Endothelial cell of coronary artery (primary cell): ENCODE measurements at places on chromosomes 7 and 10. TPM values are rescaled to one million over a fixed set of nuclear protein-coding genes. Genes with fewer than 3 reads are reported as not detected.

Gene SEMA3A
- 2.4 and 47.7 TPM in 2 replicates for total RNA-seq

Gene CLIP2
- 26.2 and 33.1 TPM in 2 replicates for total RNA-seq

Gene SPDYE8
- total RNA-seq, result not detected in 2 replicates

Gene CCDC172
- total RNA-seq, result not detected in 2 replicates

Gene UPP1
- total RNA-seq, result 21.9 and 29.1 TPM in 2 replicates

Gene OR2A1
- under 0.01 TPM in 1 of 2 replicates, not detected in the other for total RNA-seq

Gene GRID1
- total RNA-seq, result under 0.01 and 0.09 TPM in 2 replicates

Gene CABCOCO1
- 0.18 TPM in 1 of 2 replicates, not detected in the other for total RNA-seq

Gene GJD4
- total RNA-seq, result under 0.01 and 0.09 TPM in 2 replicates

Gene ZNF92
- 6.9 and 9.8 TPM in 2 replicates for total RNA-seq

Gene FRG2B
- not detected in 2 replicates for total RNA-seq
